ENCODE measurements at places on chromosomes 7 and 10. TPM values are rescaled to one million over a fixed set of nuclear protein-coding genes. Genes with fewer than 3 reads are reported as not detected.

DNA sequence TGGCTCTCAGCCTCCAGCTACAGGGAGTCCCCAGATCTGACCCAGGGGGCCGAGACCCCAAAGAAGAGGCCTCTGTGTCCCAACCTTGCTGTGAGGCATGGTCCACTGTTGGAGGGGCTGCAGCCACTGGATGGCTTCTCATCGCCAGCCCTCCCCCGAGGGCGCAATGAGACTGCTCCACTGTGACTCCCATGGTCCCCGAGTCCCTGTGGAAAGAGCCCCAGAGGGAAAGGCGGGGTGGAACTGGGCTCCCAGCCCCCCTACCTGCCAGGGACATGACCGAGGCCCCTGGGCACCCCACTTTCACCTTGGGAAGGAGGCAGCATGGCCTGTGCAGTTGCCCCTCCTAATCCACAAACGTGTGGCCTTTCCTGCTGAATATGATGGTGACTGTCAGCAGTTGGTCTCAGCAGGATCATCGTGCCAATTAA is 33.5 kb upstream of the RET start:
- DNase-seq: no peak

GRCh38 chr10:44955413-44956070 is 4.1 kb upstream of the RASSF4 start:
- DNase-seq: no peak

DNA sequence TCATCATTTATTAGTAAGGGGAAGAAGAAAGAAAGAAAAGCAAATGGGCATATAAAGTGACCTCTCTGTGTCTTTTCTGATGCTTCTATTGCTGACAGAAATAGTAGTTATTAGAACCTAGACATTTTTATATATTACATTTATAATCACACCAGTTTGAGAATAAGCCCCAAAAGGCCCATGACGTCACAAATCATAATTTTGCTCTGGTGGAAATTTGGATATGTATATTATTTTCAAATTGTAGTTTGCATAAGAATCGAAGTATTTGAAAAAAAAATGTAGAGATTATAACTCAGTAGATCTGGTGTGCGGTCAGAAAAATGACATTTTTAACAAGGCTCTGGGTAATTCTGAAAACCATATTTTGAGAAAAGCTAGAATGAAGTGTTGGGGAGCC is 101.2 kb upstream of the STEAP1 start:
- DNase-seq: no peak

DNA sequence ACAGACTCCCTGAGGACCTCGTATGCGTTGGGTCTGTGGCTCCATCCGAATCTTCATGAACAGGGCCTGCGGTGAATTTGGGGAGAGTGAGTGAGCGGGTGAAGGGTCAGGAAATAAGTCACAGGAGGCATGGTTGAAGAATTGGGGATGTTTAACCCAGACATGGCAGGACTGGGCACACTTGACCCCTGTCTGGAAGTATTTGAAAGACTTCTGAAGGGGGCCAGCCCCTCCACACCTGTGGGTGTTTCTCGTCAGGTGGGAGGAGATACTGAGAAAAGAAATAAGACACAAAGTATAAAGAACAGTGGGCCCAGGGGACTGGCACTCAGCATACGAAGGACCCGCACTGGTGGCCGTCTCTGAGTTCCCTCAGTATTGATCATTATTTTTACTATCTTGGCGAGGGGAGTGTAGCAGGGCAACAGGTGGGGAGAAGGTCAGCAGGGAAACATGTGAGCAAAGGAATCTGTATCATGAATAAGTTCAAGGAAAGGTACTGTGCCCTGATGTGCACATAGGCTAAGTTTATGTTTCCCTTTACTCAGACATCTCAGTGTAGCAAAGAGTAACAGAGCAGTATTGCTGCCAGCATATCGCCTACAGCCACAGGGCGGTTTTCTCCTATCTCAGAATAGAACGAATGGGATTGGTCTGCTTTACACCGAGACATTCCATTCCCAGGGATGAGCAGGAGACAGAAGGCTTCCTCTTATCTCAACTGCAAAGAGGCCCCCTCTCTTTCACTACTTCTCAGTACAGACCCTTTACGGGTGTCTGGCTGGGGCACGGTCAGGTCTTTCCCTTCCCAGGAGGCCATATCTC is 38.2 kb upstream of the PFKFB3 start:
- no peak for DNase-seq

- DNase-seq: no peak
These were observed 918 bp downstream of the PWWP2B start for GRCh38 chr10:132397671-132398565.

DNA sequence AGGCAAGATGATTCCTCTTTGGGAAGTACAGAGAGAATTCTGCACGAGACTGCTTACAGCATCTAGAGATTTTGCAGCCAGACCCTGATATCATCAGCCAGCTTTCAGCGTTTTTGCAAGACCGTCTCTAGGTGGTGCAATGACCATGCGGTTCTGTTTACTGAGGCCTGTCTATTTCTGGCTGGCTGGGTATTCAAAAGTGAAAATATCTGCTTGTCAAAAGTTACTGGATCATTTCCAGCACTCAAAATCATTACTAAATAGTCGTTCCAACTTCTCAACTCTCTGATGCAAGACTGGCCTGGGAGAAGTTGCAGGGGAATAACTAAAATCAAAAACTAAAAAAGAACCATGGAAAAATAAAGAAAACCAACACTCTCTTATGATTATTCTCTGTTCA is 240.1 kb downstream of the ELMO1 start:
- DNase-seq: peak; percentile 53

GRCh38 chr7:38709123-38709522 is 78.0 kb upstream of the AMPH start:
- no peak for DNase-seq

GRCh38 chr7:43721193-43721806 is 8.0 kb downstream of the COA1 start:
- DNase-seq: peak; percentile 39

DNA sequence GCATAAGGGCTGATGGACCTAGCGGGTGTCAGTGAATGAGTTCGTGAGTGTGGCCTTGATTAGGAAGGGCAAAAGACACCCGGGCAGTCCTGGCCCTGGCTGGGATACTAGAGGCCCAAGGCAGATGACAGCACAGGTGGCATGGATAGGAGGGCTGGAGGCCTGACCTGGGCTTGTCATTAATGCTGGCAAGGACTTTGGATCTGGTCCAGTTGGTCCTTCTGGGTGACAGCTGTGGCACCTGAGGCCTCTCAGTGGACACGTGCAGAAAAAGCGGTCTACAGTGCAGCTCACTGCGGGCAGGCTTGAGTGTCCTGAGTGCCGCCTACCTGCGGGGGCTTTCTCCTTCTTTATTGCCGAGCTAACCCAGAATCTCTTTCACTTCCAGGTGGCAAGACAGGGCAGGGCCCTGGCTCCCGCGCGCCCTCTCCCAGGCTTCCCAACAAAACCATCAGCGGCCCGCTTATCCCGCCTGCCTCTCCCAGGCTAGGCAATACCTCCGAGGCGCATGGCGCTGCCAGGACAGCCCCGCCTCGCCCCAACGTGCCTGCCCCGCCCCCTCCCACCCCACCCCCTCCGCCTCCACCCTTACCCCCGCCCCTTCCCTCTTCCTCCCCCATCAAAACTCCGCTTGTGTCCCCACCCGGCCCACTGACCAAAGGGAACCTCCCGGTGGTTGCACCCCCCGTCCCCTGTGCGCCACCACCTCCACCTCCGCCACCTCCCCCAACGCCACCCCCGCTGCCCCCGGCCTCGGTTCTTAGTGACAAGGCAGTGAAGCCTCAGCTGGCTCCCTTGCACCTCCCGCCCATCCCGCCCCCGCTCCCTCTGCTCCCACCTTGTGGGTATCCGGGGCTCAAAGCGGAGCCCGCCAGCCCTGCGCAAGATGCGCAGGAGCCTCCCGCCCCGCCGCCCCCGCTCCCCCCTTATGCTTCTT is 77.4 kb downstream of the WIPF3 start:
- DNase-seq: no peak

DNA sequence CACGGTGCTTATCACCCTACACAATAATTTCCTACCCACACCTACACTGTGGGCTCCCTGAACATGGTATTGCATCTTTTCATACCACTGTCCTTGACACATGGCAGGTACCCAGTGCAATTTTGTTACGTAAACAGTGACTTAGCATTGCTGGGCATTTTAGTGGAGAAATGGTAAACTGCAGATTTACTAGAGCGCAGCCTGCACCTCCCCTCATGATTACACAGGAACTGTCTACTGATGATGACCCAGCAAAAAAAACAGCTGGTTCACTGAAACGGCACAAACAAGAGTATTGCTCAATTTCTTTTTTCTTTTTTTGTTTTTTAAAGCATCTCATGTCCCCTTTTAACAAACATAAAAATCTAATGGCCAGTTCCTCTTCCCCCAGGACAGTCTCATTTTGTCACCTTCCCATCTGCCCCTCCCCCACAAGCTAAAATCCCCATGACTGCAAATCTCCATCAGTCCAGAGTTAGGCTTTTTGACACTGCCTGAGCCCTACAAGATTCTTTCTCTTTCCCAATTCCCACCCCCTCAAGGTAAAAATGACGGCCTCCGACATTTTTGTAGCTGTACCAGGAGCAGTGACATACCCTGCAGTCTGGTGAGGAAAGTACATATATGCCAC is 2.8 kb downstream of the ZNF746 start:
- DNase-seq: peak; percentile 62

GRCh38 chr7:83394776-83395175 is 232.1 kb upstream of the PCLO start:
- DNase-seq: no peak

DNA sequence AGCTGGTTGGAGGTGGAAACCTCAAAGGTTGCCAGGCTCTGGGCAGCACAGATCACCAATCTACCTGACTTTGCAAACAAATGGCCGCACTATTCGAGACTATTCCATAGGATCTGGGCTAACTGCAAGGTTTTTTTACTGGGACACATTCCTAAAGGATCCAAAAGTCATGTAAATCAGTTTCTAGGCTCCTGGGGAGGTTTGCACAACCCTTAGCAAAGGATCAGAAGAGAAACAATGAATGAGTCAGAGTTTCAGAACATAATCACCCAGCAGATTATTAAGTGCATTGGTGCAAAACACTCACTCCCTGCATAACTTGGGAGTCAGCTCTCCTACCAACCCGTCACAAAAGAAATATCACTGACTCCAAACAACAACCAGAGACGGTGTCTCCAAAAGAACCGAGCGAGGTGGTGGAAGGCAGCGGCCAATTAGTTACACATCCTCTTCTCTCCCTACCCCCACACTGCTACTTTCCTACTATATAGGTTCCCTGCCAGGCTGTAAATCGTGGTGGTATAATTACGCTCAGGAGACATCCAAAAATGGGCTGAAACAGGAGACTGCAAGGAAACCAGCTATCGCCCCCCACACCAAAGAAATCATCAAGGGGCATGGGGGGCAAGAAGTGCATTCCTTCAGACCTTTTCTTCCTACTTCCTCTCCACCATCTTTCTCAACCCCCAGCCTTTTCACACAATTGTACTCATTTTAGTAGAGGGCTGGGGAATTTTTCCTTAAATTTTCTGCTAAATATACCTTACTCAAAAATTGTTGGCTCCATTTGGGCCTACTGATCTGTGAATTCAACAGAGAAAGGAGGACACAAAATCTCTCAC is 3.2 kb downstream of the UBE2H start:
- DNase-seq: peak; percentile 81

The OR2A7 gene
- not detected for total RNA-seq

The LIPK gene
- not detected for total RNA-seq

The CAV2 gene
- 0.09 TPM for total RNA-seq

The MBL2 gene
- total RNA-seq: 9.2 TPM

The PPP1R3C gene
- total RNA-seq: 18.7 TPM

The CPN1 gene
- 8.1 TPM for total RNA-seq

Data from HepG2 (cell line).